NCI-H2081 treated with DMSO at 0.1 percent for 48 hours (cell line): ENCODE measurements at places on chromosomes 6 and 20.

GRCh38 chr20:22473293-22473692 lies 111.1 kb downstream of the FOXA2 start:
- no peak for DNase-seq

DNA sequence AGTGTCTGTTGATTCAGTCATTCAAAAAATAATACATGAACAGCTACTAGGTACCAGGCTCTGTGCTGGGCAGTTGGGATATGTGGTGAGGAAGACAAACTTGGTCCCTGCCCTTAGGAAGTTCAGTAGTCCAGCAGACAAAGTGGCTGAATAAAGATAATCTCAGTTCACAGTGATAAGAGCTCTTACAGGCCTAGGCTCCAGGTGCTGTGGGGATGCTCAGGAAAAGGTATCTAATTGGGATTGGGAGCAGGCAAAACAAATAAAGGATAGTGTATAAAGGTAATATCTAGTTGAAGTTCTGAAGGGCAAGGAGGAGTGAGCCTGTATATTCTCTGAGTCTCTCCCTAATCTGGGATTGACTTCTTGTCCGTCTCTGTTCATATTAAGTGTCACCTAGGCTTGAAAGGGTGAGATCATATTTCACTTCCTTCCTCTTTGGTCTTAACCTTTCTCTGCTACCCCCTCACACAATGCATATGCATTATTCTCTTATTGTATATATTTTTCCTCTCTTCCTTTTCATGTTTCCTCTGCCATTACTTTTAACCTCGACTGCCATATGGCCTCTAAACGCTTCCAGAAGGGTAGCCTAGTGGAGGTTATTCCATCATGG lies 13.5 kb downstream of the PTPN1 start:
- DNase-seq: no peak

- no peak for DNase-seq
These were observed 2.8 kb downstream of the CMTR1 start for GRCh38 chr6:37435816-37436215.

- DNase-seq: no peak
These were observed at the start of gene ZBTB2 for GRCh38 chr6:151391471-151392413. ZBTB2 (minus strand) TSS chr6:151391559; CDS start chr6:151373637, 17,922 bp downstream.

- DNase-seq: no peak
These were observed 67.3 kb upstream of the E2F3 start for GRCh38 chr6:20334334-20334733.

DNA sequence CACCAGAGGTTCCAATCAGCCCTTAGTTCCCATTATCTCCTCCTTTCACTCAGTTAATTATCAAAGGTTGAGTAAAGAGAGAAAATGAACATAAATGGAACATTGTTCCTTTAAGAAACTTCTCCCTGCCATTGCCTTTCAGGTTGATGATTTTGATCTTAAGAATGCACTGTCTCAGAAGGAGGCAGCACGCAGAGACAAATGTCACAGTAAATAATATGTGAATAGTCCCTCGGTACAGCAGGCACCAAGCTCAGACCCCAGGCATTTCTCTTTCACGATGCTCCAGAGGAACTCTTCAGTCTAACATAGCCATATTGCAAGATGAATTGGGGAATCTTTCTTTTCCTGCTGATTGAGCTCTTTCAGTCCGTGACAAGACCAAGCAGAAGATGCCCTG lies 435.3 kb upstream of the SPTLC3 start:
- no peak for DNase-seq

DNA sequence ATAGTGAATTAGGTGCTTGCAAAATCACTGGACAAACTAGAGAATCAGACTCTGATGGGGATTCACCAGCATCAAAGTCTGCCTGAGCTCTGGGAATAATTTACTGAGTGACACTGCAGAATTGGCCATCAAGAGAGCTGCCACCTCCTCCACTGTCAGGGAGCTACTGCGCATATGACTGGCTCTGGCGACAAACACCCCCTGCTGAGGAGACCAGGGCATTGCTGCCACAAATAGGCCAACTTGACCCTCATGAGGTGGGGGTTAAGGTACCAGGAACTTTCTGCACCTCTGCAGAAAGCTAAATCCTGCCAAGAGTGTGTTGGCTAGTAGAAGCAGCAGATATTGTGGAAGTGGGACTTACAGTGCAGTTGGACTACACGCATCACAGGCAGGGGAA lies 88.0 kb downstream of the CDS2 start:
- DNase-seq: no peak

DNA sequence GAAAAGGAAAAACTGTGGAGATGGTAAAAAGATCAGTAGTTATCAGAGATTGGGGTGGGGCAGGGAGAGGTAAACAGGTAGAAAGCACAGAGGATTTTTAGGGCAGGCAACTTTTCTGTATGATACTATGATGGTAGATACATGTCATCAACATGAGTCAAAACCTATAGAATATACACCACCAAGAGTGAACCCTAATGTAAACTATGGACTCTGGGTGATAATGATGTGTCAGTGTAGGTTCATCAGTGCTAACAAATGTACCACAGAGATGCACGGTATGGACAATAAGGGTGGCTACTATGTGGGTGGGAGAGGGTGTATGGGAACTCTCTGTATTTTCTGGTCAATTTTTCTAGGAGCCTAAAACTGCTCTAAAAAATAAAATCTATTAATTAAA lies 18.5 kb downstream of the PACSIN1 start:
- DNase-seq: no peak

GRCh38 chr6:43669922-43670622 lies 17.5 kb downstream of the MRPS18A start:
- DNase-seq: no peak

DNA sequence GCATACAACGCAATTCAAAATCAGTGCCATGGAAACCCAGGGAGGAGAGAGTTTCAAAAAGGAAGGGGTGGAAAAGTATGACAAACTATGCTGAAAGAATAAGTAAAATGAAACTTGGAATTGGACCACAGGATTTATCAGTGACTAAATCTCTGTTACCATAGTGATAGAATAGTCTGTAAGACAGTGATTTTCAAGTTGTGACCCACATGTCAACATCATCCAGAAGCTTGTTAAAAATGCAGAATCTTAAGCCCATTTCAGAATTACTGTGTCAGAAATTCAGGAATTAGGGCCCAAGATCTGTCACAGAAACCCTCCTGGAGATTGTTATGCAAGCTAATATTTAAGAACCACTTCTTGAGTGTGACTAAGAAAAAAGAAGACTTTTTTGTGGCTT lies 417.7 kb upstream of the JAG1 start:
- no peak for DNase-seq

GRCh38 chr20:35276408-35276807 lies 1.5 kb downstream of the MMP24OS start:
- DNase-seq: no peak

GRCh38 chr6:31763619-31763940 lies 1.1 kb downstream of the SAPCD1 start:
- no peak for DNase-seq

DNA sequence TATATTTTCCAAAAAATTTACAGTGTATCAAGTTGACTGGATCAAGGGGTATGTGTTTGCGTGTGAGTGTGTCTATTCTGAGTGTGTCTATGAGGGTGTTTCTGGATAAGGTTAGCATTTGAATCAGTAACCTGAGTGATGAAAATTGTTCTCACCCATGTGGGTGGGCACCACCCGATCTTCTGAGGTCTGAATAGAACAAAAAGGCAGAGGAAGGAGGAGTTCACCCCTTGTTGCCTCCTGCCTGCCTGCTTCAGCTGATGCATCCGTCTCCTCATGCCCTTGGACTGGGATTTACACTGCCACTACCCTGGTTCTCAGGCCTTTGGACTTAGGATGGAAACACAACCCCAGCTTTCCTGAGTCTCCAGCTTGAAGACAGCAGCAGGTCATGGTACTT lies 13.7 kb upstream of the PRND start:
- no peak for DNase-seq

- DNase-seq: no peak
These were observed 696.9 kb upstream of the EYS start for GRCh38 chr6:66403966-66404365.

GRCh38 chr6:129609635-129610034 lies 100.3 kb downstream of the ARHGAP18 start:
- no peak for DNase-seq

GRCh38 chr6:113082745-113083144 lies 735.6 kb downstream of the RFPL4B start:
- DNase-seq: no peak

GRCh38 chr20:20202768-20203167 lies 150.4 kb downstream of the CFAP61 start:
- DNase-seq: no peak

DNA sequence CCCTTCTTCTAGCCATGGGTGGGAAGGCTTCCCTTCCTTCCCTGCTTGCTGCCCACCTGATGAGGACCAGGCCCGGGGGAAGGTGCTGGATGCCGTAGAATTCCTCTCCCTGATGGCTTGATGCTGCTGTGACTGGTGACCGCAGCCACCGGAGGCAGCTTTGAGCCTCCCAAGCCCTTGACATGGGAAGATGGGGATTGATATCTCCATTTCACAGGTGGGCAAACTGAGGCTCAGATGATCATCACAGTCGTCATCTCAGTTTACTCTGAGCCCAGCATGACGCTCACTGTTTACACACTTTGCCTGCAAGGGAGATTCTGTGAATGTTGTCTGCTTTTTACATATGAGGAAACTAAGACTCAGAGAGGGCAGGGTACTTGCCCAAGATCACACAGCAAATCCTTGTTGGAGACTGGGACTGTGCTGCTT lies 43.9 kb downstream of the SRC start:
- no peak for DNase-seq

DNA sequence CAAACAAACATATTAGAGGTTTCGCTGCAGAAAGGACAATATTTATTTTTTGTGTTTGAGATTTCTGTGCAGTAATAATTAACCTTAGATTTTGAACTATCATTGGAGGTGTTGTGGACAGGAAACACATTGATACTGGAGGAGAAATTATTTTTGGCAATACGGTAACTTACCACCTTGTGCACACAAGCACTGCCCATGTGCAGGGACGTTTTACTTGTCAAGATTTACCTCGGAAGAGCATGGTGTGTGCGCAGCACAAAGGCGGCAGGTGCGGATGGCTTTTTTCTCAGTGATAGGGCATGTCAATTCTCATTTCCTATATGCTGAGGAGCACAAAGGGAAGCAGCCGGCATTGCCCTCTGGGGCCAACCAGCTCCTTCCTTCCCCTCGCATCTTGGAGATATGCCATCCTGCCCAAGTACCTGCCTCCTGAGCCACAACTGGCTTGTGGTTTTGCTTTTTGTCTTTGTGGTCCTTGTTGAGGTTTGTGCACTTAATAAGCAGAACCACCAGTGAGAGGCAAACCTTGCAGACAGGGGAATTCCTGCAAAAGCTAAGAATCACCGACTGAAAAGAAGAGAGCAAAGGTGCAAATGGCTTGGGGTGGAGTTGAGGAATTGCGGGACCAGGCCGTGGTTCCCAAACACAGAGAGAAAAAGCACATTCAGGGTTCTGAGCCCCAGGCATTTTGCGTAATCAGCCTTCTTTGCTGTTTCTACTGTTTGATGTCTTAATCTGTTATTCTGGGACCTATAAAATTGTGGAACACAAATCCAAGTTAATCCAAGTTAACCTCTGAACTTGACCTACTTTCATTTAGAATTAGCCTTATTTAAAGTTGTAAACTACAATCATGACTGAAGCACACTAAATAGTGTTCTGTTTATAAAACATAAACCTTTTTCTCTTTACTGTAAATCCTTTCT lies 21.9 kb downstream of the SAMD5 start:
- DNase-seq: no peak

DNA sequence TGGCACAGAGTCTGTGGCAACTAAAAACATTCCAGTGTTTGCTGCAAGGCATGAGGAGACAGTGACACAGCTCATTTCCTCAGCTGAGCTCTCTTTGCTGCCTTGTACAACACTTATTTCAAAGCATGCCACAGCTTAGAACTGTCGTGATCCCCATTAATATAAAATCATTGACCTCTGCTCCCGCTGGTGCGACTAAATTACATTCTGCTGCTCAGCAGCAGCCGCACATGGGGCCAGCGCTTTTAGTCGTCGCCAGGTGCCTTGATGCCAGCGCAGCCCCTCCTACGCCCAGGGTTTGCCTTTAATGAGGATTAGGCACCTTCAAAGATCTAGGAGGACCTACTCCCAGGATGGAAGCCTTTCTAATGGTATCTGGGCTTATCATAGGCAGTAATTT lies 717.9 kb upstream of the POU3F2 start:
- DNase-seq: no peak

DNA sequence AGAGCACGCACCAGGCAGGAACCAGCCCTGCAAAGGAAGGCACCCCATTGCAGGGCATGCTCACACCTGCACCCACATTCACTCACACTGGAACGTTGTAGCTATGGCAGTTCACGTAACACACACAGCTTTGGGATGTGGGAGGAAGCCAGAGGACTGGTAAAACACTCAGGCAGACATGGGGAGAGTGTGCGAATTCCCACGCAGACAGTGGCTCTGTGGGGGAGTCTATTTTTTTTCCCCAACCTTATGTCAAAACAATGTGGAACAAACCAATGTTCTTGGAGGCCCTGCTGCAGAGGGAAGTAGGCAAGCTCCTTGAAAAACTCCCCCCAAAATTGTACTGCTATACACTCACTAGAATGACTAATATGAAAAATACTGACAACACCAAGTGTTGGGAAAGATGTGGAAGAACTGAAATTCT lies 91.0 kb downstream of the PPP1R14C start:
- DNase-seq: no peak

DNA sequence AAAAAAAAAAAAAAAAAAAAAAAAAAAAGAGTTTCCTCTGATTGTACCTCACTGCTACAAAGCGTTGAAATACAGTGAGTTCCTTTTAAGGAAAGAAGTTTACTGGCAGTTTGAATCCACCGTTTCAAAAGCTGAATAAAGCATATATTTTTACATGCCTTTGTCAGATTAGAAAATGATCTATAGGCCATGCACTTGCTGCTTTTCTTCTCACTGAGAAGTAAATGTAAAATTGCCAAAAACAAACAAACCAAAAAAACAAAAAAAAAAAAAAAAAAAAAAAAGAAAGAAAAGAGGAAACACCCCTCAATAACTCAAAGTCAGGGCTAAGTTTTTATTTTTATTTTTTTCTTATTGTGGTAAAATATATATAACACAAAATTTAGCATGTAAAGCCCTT lies 81.9 kb downstream of the LYRM4 start:
- DNase-seq: no peak

DNA sequence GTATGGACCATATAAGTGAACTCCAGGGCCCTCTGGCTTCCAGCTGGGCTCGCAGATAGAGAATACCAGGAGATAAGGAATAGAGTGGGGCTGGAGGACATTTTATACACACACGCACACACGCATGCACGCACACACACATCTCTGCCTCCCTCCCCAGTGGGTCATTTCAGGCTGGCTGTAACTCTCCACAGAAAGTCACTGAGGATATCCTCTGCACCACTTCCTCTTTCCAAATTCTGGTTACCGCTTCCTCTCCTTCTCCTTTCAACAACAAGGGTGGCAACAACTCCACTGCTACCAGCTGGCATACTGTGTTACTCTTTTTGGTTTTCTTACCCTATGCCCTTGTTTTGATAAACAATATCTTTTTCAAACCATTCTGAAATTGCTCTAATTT lies 280.2 kb downstream of the COL12A1 start:
- DNase-seq: no peak

DNA sequence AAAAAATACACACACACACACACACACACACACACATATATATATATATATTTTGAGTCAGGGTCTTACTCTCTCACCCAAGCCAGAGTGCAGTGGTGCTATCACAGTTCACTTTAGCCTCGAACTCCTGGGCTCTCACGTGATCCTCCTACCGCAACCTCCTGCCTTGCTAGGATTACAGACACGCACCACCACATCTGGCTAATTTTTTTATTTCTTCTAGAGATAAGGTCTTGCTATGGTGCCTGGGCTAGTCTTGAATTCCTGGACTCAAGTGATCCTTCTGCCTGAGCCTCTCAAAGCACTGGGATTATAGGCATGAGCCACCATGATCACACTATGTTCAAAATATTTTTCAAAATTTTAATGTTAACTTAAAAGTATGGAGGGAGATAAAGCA lies 43.5 kb downstream of the NUP153 start:
- DNase-seq: no peak
